Tibial nerve (tissue), 4 donors: ENCODE measurements at places on chromosomes 7 and 10. TPM values are rescaled to one million over a fixed set of nuclear protein-coding genes. Genes with fewer than 3 reads are reported as not detected.

Gene ABCB1
- 21.4 TPM for total RNA-seq

Gene FBXL15
- total RNA-seq = 51.1 TPM

Gene KLF14
- 0.42 TPM for total RNA-seq

Gene LEP
- total RNA-seq = 15.9 TPM

Gene REEP3
- 45.9 TPM for total RNA-seq

Gene IKZF1
- 32.1 TPM for total RNA-seq

Gene PRF1
- 2.7 TPM for total RNA-seq

Gene SUGCT
- 7.3 TPM for total RNA-seq

DNA sequence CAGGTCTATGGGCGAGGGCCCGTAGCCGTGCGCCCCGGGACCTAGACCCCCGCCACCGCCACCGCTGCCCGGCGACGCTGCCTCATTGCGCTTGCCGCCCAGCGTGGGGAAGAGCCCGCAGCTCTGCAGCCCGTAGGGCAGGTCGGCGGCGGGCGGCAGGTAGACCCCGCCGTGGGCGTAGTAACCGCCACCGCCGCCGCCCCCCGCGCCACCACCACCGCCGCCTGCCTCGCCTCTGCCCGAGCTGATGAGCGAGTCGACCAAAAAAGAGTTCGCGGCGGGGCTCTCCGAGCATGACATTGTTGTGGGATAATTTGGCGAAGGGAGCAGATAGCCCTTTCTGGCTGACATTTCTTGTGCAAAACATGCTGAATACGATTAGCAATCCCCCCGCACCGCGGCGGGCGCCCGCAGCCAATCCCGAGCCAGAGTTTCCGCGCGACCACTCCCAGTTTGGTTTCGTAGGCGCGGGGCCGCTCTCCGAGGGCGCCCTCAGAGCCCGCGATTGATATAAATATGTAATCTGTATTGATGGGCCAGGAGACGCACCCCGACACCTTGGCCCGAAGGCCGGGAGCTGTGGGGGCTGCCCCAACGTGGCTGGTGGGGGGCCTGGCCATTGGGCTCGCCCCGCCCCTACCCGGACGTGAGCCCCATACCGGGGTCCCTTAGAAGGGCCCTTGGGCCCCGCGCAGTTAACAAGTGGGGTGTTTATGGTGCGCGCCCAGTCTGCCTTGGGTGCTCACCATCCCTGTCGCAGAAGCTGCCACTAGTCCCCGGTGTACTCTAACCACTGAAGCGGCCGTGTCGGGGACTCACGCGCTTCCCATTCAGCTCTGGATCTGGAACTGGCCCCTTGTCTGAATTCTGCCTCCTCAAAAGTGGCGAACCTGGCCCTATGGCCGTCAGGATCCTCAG is at the start of gene HOXA10:
TSS of gene HOXA10 (minus strand) at position 365 of the 918 bp plus-strand sequence. CDS start at position 351, 14 bp downstream.
- no peaks in the 10 kb centered on the region for H3K36me3 ChIP-seq
- peak within 1 kb of the TSS; percentile 74 for H3K4me3 ChIP-seq
- DNase-seq = peak; percentile 61
- peak within 1 kb of the TSS; percentile 80 for H3K27ac ChIP-seq
- H3K4me1 ChIP-seq = peaks cover 9% of the 10 kb centered on the region

- DNase-seq = no peak
- no peaks in the 10 kb centered on the region for H3K36me3 ChIP-seq
- H3K4me3 ChIP-seq = no peak overlapping the region
- H3K27ac ChIP-seq = no peak overlapping the region
Observed at GRCh38 chr7:151773797-151774196, 103.1 kb downstream of the PRKAG2 start.

- no peaks in the 10 kb centered on the region for H3K36me3 ChIP-seq
- no peak for DNase-seq
- no peak overlapping the region for H3K4me3 ChIP-seq
- no peaks in the 10 kb centered on the region for H3K27me3 ChIP-seq
Observed at GRCh38 chr7:46859963-46860475, 721.9 kb downstream of the TNS3 start.

DNA sequence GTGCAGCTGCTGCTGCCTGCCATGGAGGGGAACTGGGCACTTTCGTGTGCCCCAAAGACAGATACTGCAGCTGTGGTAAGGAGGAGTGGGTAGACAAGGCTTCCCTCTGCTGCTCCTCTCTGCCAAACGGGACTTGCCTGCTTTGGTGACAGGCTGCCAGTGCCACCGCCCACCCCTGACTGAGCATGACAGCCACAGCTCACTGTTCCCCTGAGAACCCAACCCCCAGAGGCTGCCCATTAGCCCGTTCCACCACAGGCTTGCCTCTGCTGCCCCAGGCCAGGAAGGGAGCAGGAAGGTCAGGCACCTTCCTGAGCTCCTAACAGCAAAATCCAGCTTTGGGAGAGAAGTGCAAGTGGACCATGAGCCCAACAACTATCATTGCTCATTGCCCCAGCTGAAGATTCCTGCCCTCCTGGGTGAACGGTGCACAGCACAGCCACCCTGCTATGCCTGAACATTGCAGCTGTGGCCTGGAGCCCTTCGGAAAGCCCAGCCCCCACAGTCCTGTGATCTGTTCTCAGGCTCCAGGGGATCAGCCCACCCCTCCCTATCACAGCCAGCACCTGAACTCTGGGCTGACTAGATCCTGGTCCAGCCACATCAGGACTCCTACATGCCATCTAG is 58.7 kb upstream of the ANTXRL start:
- no peak for DNase-seq
- H3K4me3 ChIP-seq = no peak overlapping the region
- no peaks in the 10 kb centered on the region for H3K4me1 ChIP-seq
- no peak overlapping the region for H3K27ac ChIP-seq

- no peaks in the 10 kb centered on the region for H3K36me3 ChIP-seq
- no peak overlapping the region for H3K4me3 ChIP-seq
- H3K27me3 ChIP-seq = no peaks in the 10 kb centered on the region
- DNase-seq = no peak
Observed at GRCh38 chr7:158296798-158297104, 290.9 kb downstream of the PTPRN2 start.

DNA sequence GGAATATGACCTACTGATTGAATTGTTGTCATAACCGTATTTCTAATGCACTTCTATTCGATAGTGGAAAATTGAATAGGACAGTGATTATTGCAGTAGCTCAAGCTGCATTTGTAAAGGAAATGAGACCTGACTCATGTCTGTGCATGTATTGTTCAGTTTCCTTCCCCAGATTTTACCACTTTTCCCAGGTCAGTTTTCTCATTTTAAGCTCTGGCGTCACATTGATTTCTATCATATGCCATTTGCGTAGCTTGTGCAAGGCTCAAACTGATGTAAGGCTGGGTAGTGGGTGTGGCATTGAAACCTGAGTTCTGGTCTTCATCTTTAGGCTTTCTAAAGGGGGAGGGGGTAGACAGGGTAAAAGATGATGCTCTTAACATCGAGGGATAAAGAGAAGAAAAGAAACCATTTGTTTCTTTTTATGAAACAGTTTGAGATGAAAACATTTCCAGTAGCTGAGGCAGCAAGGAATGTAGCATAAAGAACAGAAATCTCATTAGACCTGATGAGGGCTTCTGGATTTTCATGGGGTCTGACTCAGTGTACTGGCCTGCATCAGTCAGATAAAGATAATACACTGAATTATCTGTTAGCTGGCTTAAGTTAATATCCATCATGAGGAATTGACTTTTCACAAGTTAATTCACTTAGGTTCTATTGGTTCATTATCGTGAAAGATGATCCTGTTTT is 182.3 kb upstream of the CDCA7L start:
- no peak for DNase-seq
- no peaks in the 10 kb centered on the region for H3K4me1 ChIP-seq
- no peaks in the 10 kb centered on the region for H3K27me3 ChIP-seq
- peak overlapping the region; percentile 14 for H3K27ac ChIP-seq
- H3K4me3 ChIP-seq = no peak overlapping the region

DNA sequence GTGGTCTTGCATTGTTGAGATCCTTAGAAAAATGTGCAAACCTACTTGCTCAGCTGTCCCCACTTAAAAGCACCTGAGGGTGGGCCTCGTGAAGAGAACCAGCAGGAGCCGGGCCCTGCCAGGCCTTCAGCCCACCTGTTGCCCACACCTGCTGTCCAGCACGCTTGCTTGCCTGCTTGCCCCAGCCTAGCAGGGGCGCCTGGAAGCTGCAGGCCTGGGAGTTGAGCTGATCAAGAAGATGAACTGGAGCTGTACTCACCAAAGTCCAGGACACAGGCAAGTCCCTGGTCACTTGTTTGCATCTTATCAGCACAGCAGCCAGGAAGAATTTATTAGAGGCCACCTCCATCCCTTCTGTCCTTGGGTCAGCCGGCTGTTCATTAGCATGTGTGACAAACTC is 23.2 kb downstream of the CYP26A1 start:
- H3K27me3 ChIP-seq = no peaks in the 10 kb centered on the region
- H3K27ac ChIP-seq = no peak overlapping the region
- H3K4me3 ChIP-seq = no peak overlapping the region

- H3K27ac ChIP-seq = no peak overlapping the region
- no peaks in the 10 kb centered on the region for H3K27me3 ChIP-seq
- no peaks in the 10 kb centered on the region for H3K36me3 ChIP-seq
- H3K4me3 ChIP-seq = no peak overlapping the region
- no peak for DNase-seq
Observed at GRCh38 chr7:130683026-130683425, 3.3 kb downstream of the TSGA13 start.

GRCh38 chr10:36606234-36606839 is 519.1 kb upstream of the ANKRD30A start:
- DNase-seq = no peak
- no peaks in the 10 kb centered on the region for H3K4me1 ChIP-seq
- no peaks in the 10 kb centered on the region for H3K36me3 ChIP-seq
- no peak overlapping the region for H3K27ac ChIP-seq

- no peaks in the 10 kb centered on the region for H3K36me3 ChIP-seq
- H3K4me3 ChIP-seq = no peak overlapping the region
- no peak overlapping the region for H3K27ac ChIP-seq
- H3K27me3 ChIP-seq = no peaks in the 10 kb centered on the region
- no peak for DNase-seq
Observed at GRCh38 chr7:26141077-26141476, 10.9 kb upstream of the NFE2L3 start.

- no peak for DNase-seq
- no peak overlapping the region for H3K4me3 ChIP-seq
- no peak overlapping the region for H3K27ac ChIP-seq
- no peaks in the 10 kb centered on the region for H3K36me3 ChIP-seq
- no peaks in the 10 kb centered on the region for H3K4me1 ChIP-seq
- H3K27me3 ChIP-seq = no peaks in the 10 kb centered on the region
Observed at GRCh38 chr10:120963594-120964220, 112.5 kb downstream of the WDR11 start.

DNA sequence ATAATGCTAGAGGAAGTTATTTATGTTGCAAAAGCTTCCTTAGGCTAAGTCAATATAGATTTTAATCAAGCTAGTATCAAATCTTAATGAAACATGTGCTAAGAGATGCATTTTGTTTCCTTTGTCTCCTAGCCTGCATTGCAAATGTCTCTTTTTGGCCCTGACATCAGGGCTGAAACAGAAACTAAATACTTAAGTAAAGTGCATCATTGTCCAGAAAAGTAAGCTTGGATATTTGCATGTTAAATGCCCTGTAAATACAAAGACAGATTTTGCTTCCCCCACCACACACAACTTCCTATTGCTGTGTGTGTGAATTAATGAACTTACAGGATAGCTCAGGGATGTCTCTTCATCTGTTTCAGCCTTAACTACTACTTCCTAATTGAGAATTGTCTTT is 10.0 kb upstream of the STAMBPL1 start:
- DNase-seq = no peak
- no peaks in the 10 kb centered on the region for H3K27me3 ChIP-seq
- H3K4me3 ChIP-seq = no peak overlapping the region
- no peaks in the 10 kb centered on the region for H3K4me1 ChIP-seq

GRCh38 chr7:28033386-28033785 is 147.2 kb downstream of the JAZF1 start:
- H3K27ac ChIP-seq = no peak overlapping the region
- no peak overlapping the region for H3K4me3 ChIP-seq
- H3K27me3 ChIP-seq = no peaks in the 10 kb centered on the region
- H3K36me3 ChIP-seq = no peaks in the 10 kb centered on the region
- H3K4me1 ChIP-seq = peaks cover 6% of the 10 kb centered on the region

- no peak for DNase-seq
- H3K27ac ChIP-seq = no peak overlapping the region
- H3K27me3 ChIP-seq = no peaks in the 10 kb centered on the region
- no peak overlapping the region for H3K4me3 ChIP-seq
- H3K36me3 ChIP-seq = no peaks in the 10 kb centered on the region
Observed at GRCh38 chr7:120684463-120684862, 173.5 kb downstream of the TSPAN12 start.

DNA sequence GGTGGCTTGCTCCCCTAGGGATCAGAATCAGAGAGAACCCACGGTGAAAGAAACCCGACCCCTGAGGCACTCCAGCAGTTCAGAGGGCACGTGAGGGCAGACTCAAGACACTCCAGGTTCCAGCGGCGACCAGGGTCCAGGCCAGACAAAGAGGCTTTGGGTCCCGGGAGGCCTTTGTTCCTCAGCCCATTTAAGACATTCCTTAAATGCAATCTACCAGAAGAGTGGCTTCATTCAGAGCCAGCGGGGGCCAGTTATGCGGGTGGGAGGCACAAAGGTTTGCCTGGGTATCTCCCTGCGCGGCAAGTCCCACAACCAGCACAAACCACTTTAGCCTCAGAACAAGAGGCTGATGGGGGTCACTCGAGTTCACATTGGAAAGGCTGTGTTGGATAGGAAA is 53.6 kb downstream of the AFAP1L2 start:
- no peak for DNase-seq
- H3K4me1 ChIP-seq = peaks cover 100% of the 10 kb centered on the region

DNA sequence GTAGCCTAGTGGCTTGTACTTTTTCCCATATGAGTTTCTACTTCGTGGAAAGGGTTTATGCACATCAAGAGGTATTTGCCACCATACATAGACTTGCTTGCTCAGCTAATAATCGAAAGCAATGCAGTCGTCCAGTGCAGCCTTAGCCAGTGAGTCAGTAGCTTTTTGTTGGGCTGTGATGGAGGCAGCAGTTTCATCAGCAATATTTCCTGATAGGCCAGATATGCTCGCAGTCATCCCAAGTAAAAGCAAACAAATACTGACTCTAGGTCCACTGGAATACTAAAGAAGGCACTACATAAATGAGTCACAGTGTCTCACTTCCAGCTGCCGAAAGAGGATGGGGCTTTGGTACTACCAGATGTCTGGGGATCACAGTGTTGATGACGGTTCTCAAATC is 2.1 kb upstream of the BNIP3 start:
- H3K4me1 ChIP-seq = peaks cover 4% of the 10 kb centered on the region
- H3K27ac ChIP-seq = no peak overlapping the region
- no peak overlapping the region for H3K4me3 ChIP-seq
- no peaks in the 10 kb centered on the region for H3K36me3 ChIP-seq

DNA sequence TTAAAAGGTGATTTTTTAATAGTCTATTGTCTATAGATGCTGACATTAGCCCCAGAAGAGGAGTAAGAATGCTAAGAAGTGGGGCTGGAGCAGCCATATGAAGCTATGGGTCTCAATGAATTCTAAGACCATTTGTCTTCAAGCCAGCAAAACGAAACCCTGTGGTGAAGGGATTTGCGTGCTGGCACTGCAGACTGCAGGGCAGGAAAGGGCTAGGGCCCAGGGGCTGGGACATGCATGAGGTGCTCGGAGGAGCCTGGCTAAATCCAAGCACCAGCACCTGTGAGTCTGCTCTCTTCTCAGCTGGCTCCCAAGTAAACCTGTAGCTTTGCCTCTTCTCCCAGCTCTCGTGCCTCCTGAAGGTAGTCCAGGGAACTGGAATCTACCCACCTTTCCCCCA is 1.3 kb upstream of the NDST2 start:
- DNase-seq = no peak
- H3K27ac ChIP-seq = no peak overlapping the region
- H3K27me3 ChIP-seq = no peaks in the 10 kb centered on the region
- H3K4me1 ChIP-seq = no peaks in the 10 kb centered on the region
- no peak overlapping the region for H3K4me3 ChIP-seq
- no peaks in the 10 kb centered on the region for H3K36me3 ChIP-seq
